ENCODE measurements at places on chromosomes 16 and 17.

DNA sequence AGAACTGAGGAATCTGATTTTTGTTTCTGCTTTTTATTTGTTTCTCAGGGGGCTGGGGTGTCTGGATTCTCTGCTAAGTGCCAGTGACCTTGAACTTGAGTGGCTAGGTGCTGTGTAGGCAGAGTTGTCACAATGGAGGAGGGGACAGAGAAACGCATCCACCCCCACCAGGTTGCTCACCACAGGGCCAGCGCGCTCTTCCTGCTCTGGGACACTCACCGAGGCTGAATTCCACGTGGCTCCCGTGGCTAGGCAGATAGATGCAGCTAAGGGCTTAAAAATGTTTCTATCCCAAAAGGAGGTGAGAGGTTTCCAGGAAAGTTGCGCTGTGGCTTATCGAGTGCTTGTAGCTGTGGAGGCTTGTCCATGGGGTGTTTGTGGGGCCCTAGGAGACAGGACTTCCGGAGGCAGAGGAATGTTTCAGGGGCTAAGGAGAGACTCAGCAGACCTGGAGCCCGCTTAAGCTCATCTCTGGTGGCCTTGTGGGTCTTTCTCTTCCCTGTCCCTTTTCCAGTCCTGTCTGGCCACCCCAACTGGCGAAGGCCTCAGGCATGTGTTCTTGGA is 36.8 kb downstream of the ADCY7 start:
- DNase-seq = no peak

DNA sequence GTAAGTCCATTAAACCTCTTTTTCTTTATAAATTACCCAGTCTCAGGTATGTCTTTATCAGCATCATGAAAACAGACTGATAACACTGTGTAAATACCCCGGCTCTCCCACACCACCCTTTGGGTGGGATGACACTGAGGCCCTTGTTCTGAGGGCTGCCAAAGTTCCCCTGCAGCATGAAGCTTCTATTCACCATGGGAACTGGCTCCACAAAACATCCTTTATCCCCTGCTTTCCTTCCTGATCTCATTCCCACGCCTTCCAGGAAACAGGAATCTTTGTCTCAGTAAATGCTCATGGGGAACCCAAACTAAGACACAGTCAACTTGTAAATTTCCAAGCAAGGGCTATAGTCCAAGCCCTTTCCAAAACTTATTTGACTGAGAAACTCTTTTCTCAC is 88.4 kb downstream of the ABCC12 start:
- no peak for DNase-seq

GRCh38 chr17:77471984-77472461 is 331.3 kb downstream of the SEC14L1 start:
- DNase-seq = no peak

- no peak for DNase-seq
Measured at GRCh38 chr17:14942526-14943190, 322.5 kb downstream of the PMP22 start.

GRCh38 chr17:5439446-5439764 is 450 bp upstream of the C1QBP start:
- no peak for DNase-seq

GRCh38 chr17:77200711-77201110 is 59.9 kb downstream of the SEC14L1 start:
- DNase-seq = no peak

DNA sequence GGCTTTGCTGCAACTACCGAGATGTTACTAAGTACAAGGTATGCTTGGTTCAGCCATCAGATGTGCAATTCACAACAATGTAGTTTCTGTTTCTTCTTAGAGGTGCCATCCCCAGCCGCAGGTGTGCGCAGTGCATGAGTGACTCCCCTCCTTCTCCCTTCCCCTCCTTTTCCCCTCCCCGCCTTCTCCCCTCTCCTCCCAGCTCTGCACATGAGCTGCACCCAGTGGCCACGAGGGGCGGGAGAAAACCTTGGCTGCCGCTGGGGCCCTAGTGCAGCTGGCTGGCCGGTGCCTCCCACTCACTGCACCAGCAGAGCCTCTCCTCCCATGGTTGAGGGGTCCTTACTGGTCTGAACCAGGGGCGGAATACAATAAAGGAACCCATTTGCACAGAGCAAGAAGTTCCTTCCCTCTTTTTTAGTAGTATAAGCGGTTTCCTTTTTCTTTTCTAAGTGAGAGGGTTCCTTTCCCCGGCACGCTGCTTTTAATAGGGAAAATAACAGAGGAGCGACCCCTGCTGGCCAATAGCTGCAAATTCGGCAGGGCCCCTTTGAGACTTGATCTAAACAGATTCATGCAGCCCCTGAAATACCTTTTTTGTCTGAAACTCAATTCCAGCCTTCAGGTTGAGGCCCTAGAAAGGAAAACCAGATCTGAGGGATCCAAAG is 7.8 kb upstream of the CCL15 start:
- no peak for DNase-seq

GRCh38 chr17:63431939-63432804 is 13.9 kb downstream of the CYB561 start:
- DNase-seq = no peak

GRCh38 chr17:69717819-69718218 is 303.3 kb downstream of the MAP2K6 start:
- no peak for DNase-seq

- DNase-seq = no peak
Measured at GRCh38 chr16:28131181-28131580, 67.7 kb upstream of the GSG1L start.

DNA sequence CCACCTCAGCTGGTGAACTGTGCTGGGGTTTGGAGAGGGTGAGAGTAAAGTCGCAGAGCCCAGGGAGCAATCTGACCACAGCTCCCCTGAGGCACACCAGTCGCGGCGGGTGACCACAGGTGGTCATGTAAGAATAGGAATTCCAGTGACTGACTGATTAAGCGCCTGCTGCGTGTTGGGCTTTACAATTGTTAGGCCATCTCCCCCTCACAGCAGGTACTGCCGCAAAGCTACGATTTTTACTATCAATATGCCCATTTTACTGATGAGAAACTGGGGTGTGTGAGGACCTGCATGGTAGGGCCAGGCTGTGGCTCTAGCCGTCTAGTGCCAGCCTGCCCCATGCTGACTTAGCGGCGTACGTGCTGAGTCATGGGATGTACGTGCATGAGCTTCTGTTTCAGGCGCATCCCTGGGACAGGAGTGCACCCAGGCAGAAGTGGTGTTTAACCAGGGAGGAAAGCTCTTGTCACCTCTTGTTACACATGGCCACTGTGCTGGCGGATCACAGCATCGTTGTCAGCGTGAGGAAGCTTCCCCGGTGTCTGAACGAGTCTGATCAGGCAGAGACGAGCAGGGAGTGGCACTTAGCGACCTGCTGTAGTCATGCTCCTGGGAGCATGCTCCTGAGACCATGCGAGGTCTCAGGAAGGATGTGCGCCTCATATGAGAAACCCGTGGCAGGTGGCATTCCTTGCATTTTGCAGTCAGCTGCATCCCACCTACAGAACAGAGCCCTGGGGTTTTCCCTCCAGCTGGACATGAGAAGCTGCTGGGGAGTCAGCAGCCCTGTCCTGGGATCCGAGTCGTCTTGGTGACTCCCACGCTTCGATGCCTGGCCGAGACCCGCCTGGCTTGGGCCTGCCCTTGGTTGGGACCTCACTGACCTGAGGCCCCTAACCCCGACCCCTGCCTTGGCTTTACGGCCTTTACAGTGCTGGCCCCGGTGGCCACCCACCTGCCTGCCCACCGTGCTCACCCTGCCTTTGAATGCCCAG is 163.7 kb upstream of the CHMP6 start:
- DNase-seq = no peak

DNA sequence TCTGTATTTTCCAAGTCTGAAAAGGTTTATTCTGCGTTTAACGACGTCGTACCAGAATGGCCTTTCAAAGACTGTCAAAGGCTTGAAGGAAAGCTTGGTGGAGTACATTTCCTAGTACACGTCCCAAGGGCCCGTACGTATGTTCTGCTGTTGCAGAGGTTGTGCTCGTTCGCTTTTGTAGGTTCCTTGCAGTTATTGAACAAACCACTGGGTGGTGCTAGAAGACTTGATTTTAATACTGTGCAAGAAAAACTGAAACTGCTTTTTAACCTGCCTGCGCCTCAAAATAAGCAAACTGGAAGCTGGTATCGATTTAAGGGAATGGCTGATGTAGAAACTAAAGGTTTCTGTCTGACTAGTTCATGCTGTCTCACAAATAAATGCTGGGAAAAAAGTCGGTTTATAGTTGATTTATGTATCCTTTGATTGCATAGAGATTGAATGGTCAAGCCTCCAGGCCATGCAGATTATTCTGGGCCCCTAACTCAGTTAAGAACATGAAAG is 54.6 kb downstream of the USP10 start:
- peak; percentile 73 for DNase-seq

DNA sequence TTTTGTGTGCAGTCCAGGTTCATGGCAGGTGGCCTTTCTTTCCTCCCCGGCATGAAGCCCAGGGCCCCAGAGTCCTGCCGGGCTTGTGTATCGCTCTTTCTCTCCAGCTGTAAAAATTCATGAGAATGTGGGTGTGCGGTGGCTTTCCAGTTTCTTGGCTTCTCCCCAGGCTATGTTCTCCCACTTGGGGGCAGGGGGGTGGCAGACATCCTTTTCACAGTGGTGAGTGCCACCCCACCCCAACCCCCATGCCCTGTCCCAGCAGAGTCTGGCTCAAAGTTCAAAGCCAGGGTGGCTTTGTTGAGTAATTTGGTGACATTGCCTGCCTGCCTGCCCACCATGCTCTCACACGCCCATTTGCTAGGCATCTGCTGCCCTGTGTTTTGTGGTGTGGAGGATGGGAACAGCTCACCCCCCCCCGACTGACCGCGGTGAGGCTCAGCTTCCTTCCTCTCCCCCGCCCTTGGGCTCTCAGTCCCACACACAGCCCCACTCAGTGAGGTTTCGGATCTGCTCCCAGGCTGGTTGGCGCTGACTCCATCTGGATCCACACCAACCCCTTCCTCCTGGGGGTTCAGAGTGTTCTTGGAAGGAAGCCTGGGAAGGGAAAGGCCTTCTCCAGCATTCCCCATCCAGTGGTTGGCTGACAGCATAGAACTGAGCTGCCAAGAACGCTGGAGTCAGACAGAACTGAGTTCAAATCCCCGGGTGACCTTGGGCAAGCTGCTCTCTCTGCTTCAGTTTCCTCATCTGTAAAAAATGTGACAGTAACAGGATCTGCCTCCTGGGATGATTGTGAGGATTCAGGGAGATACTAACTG is 36.0 kb downstream of the CHD9 start:
- no peak for DNase-seq

- no peak for DNase-seq
Measured at GRCh38 chr16:23040246-23040645, 109.0 kb downstream of the USP31 start.

DNA sequence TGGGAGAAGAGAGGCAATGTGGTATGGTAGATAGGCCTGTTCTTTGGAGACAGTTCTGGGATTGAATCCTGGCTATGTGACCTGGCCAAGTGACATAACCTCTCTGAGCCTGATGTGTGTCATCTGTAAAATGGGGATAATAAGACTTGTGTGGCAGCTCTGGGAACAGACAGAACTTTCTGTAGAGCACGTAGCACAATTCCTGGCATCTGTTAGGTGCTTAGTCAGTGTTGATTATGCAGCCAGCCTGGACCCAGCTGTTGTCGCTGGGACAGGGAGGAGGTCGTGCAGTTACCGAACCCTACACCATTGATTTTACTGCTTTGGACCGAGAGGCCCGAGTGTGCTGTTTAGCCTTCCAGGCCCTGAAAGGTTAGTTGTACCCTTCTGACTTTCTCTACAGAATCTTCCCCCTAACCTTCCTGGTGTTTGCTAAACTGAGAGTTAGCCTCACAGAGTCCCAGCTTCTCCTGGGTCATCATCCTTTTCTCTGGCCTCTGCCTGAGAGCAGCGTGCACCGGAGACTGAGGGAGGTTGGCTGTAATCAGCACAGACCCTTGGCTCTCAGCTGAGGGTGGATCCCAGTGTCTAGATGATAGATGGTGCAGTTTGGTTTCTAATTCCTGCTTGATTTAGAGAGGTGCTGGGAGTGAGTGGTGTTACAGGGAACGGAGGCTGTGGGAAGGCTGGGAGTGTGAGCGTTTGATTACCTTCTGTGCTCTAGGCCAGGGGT is 31.9 kb downstream of the MSI2 start:
- DNase-seq = no peak

GRCh38 chr17:29089601-29090044 is 46.7 kb downstream of the PIPOX start:
- DNase-seq = no peak

DNA sequence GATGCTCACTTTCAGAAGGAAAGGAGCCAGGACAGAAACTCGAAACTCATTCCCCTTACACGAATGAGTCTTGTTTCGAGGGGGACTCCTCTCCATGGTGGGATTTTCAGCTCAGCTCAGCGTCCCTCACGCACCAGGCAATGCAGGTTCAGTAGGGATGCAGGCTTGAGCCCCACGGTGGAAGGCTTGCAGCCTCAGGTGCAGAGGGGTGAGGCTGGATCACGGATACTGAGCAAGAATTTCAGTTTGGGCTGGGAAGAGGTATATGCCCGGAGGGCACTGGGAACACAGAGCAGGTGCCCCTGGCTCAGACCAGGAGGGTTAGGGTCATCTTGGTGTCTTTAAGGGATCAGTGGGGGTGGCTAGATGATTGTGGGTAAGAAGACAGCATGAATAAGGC is 344.9 kb upstream of the TNRC6C start:
- no peak for DNase-seq
